ENCODE measurements at places on chromosomes 5 and 9.

- no peak for DNase-seq
Measured at GRCh38 chr5:131272724-131273123, 8.9 kb downstream of the CDC42SE2 start.

- DNase-seq = no peak
Measured at GRCh38 chr5:151014680-151015343, 5.6 kb upstream of the GPX3 start.

DNA sequence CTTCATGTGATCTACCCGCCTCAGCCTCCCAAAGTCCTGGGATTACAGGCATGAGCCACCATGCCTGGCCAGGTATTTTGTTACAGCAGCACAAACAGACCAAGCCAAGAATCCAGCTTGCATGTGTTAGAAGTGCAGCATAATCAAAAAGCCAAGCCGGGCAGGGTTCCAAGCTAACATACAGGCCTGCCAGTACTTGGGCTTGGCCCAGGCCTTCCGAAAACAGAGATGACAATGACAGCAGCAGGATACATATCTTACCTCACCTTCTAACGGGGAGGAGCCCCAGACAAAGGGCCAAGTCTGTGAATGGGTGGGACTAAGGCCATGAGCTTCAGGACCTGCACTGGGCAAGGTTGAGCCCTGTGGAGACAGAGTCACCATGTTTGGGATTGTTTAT, 91.4 kb upstream of the ZNF462 start:
- DNase-seq = no peak

GRCh38 chr5:82234885-82235284, 43.3 kb downstream of the RPS23 start:
- no peak for DNase-seq

GRCh38 chr5:7445068-7445467, 49.1 kb downstream of the ADCY2 start:
- DNase-seq = no peak

GRCh38 chr9:86350006-86350760, 4.0 kb downstream of the TUT7 start:
- DNase-seq = no peak
